ENCODE measurements at places on chromosomes 5 and 9.
A peak's percentile ranks its signal among the peaks of the same experiment; 100 is the strongest.

DNA sequence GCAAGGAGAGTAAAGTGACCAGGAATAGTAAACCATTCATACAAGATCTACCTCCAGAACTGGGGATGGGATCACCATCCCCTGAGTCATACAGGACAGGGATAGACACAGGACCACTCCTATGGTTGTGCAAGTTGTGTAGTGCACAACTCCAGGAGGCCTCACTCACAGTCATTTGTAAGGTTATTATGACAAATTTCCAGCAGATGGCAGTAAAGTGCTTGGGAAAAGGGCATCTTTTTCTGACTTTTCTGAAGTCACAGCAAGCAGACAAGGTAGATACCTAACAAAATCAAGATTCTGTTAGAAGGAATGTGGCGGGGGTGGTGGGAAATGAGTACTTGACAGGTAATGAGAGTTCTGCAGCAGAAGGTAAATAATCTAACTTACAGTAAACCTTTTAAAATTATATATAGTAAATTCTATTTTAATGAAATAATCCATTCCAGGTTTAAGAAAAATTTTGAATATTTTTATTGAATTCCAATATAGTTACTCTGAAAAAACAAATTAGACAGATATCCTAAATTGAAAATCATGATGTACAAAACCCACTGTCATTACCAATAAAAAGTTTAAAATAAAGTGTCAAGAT lies 16.7 kb upstream of the KIF27 start:
- DNase-seq, result no peak

- no peak for DNase-seq
These were observed 69.5 kb upstream of the ANXA1 start for GRCh38 chr9:73081979-73082657.

DNA sequence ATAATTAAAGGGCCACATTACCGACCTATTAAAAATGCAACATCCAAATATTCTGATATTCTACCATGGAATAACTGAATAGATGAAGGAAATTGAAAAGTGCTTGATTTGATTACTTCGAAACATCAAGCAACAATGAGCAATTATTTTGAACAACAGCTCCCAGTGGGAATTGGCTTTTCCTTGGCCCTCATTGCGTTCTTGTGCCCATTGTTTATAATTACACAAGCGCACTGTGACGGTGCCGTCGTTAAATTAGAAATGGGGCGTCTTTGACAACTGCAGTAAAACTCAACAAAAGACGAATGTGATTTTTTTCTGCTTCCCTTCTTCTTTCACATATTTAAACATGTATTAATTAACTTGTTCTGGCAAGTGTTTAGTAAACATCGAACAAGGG lies 61.6 kb downstream of the CDH6 start:
- DNase-seq, result no peak

- DNase-seq, result no peak
These were observed 45.0 kb upstream of the NR3C1 start for GRCh38 chr5:143448518-143448917.

GRCh38 chr5:67268231-67269021 lies 71.8 kb upstream of the CD180 start:
- DNase-seq, result no peak

- no peak for DNase-seq
These were observed 22.3 kb downstream of the MINAR2 start for GRCh38 chr5:129770024-129770820.

GRCh38 chr9:124188331-124189110 lies 69.2 kb upstream of the NEK6 start:
- DNase-seq, result peak; percentile 38

DNA sequence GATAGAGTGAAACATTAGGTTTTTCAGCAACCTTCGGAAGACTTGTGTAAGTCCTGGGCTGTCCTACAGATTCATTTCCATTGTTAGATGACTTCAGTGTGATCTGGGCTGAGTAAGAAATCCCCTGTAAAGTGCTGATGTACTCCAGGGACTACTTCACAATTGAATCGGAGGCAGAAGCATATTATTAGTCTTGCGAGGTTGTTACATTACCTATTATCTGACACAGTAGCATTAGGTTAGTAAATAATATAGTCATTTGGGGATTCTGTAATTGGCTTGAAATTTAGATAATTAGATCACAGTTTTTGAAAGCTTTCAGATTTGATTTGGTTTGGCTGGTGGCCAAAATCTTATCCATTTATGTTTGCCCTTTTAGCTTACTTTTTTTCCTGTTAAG lies 62.4 kb downstream of the DMRT1 start:
- DNase-seq, result no peak

GRCh38 chr5:34865091-34865490 lies 26.1 kb downstream of the TTC23L start:
- no peak for DNase-seq

DNA sequence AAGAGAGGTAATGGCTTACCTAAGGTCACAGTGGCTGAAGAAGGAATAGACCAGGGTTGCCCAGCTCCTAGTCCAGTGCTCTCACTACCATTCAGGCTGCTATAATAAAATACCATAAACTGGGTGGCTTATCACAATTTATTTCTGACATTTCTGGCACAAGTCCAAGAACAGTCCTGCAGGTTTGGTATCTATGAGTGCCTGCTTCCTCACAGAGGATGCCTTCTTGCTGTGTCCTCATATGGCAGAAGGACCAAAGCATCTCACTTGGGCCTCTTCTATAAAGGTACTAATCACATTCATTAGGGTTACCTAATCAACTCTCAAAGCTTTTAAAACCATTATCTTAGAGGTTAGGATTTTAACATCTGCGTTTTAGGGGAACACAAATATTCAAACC lies 17.2 kb downstream of the STARD4 start:
- DNase-seq, result no peak

DNA sequence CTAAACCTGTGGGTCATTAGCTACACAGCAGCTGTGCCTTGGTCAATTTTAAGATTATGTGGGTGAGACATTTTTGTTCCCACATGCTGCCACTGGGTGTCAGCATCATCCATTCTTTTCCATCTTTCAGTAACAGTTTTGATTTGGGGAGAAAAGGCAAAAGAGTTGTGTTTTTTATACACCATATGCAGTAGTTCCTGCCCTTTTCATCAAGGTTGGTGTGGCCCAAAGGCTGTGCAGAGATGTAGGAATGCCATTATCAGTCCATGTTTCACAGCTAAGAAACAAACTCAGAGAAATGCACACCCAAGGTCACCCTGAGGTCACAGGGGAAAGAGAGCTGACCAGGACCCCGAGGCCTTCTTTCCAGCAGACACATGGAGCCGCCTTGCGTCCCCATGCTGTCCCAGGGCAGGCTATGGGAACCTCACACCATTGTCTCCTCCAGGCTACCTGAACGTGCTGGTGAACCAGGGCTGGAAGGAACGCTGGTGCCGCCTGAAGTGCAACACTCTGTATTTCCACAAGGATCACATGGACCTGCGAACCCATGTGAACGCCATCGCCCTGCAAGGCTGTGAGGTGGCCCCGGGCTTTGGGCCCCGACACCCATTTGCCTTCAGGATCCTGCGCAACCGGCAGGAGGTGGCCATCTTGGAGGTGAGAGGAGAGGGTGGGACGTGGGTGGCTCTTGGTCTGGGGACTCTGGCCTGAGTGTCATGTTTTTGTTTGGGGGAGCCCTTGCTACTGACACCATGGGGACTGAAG lies 27.8 kb upstream of the GRPEL2 start:
- no peak for DNase-seq

DNA sequence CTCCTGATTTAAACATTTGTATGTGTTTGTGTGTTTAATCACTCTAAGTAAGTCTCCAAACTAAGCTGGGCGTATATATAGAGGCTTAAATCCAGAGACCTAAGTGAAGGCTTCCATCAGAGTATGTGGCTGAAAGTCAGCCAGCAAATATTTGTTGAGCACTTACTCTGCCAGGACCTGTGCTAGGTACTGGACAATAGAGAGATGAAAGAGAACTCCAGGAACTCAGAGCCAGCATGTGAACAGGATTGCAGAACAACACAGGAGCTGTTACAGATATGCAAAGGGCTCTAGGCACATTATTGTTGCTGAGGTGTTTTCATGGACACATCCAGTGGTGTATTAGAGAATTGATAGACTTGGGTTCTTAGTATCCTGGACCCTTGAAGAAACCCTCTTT lies 4.7 kb upstream of the BNIP1 start:
- no peak for DNase-seq
